ENCODE measurements at places on chromosomes 1 and 21.

GRCh38 chr21:41895643-41896493 lies 16.7 kb upstream of the PRDM15 start:
- no peak for DNase-seq

GRCh38 chr1:206843626-206844025 lies 21.8 kb upstream of the IL20 start:
- DNase-seq: no peak

GRCh38 chr21:26877018-26877417 lies 31.8 kb upstream of the ADAMTS1 start:
- peak; percentile 11 for DNase-seq

DNA sequence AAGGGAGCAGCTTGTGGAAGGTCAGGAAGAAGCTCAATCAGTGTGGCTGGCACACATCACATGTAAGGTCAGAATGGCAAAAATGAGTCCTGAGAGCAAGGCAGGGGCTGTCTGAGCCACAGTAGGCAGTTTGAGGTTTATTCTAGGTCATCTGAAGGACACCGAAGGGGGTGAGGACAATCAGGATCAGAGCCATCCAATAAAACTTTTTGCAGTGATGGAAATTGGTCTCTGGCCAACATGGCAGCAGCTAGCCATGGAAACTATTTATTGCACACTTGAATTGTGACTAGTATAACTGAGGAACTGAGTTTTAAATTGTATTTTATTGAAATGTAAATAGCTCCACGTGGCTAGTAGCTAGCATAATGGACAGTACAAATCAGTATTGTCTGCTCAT lies 97.0 kb upstream of the CACNA1E start:
- DNase-seq: no peak

GRCh38 chr21:34510148-34511142 lies 1.6 kb downstream of the KCNE1 start:
- DNase-seq: peak; percentile 66

DNA sequence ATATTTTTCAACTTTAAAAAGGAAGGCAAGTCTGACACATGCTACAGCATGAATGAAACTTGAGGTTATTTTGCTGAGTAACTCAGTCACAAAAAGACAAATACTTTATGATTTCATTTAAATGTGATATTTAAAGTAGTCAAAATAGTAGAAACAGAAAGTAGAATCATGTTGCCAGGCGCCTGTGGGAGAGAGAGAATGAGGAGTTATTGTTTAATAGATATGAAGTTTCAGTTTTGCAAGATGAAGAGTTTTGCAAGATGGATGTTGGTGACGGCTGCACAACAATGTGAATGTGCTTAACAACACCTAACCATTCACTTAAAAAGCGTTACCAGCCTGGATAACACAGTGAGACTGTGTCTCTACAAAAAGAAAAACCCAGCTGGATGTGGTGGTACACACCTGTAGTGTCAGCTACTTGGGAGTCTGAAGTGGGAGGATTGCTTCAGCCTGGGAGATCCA lies 20.7 kb upstream of the ATP1A1 start:
- DNase-seq: no peak

DNA sequence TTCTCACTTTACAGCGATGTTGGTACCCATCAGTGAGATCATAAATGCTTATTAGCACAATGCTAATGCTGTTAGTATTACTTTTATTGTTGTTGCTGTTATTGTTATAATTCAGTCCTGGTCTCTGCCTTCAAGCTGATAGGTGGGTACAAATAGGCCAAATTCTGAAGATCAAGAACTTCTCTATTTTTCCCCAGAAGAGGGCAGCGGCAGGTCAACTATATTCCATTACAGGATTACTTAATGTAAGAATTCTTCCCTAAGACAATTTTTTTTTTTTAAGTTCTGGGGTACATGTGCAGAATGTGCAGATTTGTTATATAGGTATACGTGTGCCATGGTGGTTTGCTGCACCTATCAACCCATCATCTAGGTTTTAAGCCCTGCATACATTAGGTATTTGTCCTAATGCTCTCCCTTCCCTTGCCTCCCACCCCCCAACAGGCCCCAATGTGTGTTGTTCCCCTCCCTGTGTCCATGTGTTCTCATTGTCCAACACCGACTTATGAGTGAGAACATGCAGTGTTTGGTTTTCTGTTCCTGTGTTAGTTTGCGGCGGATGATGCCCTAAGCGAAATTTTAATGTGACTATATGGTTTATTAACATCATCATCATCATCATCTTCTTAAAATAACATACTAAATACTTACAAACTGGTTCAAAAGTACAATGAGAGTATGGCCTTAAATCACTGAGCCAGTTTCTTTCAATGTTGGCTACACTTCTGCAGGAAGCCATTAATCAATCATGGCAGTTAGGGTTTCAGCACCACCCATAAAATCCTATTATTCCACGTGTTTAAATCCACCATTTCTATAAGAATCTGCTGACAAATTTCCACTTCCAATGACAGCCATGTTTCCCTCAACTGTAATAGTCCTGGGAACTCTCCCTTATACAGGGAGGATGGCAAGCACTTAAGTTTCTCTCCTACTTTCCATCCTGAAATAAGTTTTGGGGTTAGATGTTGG lies 19.2 kb downstream of the SLC19A2 start:
- peak; percentile 61 for DNase-seq

DNA sequence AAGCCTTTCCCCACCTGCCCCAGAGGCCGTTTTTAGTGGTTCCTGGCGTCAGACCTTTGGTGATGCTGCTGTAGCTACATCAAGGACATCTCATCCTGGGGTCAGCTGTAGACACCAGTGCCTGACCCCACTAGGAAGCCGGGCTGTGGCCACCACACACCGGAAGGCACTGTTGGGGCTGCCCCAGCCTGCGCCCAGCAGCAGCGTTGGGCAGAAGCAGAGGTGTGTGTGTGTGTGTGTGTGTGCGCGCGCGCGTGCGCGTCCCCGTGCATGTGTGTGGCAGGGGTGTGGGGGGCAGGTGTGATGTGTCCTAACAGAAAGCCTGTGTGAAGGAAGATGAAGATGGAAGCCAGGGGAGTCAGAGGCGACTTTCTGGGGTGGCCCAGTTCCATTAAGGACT lies 62.0 kb upstream of the COL6A1 start:
- no peak for DNase-seq

DNA sequence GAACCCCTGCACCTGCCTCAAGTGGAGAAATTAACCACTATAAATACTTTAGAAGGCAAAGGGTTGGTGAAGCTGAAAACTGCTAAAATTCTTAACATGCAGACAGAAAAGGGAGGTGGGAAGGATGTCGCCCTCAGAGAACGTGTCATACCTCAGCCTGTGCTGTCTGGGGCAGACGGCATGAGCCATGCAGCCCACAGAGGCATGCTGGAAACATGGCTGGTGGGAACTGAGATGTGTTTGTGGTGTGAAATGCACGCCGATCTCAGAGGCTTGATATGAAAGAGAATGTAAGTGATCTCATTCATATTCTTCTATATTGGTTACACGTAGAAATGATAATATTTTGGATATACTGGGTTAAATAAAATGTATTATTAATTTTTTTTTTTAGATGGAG lies 16.3 kb downstream of the AGPAT3 start:
- DNase-seq: no peak

DNA sequence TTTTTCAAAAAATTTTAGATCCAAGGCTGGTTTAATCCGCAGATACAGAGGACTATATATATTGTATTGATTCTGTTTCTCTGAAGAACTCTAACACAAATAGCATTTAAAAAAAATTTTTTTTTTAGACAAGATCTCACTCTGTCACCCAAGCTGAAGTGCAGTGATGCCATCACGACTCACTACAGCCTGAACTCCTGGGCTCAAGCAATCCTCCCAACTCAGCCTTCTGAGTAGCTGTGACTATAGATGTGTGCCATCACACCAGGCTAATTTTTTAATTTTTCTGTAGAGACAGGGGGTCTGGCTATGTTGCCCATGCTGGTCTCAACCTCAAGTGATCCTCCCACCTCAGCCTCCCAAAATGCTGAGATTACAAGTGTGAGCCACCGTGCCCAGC lies 3.0 kb downstream of the ANKRD45 start:
- DNase-seq: no peak

DNA sequence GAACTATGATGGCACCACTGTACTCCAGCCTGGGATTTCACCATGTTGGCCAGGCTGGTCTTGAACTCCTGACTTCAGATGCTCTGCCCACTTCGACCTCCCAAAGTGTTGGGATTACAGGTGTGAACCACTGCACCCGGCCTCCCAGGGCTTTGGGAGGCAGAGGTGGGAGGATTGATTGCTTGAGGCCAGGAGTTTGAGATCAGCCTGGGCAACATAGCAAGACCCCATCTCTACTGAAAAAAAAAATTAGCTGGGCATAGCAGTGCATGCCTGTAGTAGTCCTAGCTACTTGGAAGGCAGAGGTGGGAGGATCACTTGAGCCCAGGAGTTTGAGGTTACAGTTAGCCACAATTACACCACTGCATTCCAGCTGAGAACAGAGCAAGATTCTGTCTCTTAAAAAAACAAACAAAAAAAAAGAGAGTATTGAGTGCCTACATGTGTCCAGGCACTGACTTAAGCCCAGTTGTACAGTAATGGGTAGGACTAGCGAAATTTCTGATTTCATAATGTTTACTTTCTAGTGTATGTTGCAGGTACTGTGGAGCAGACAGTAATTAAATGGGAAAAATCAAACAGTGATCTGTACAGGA lies 4.2 kb downstream of the MANEAL start:
- DNase-seq: no peak

- no peak for DNase-seq
Observed at GRCh38 chr1:93442008-93442666, 5.8 kb upstream of the FNBP1L start.

All from NAMALWA (cell line).